ENCODE measurements at places on chromosomes 6 and 20.
A peak's percentile ranks its signal among the peaks of the same experiment; 100 is the strongest.

DNA sequence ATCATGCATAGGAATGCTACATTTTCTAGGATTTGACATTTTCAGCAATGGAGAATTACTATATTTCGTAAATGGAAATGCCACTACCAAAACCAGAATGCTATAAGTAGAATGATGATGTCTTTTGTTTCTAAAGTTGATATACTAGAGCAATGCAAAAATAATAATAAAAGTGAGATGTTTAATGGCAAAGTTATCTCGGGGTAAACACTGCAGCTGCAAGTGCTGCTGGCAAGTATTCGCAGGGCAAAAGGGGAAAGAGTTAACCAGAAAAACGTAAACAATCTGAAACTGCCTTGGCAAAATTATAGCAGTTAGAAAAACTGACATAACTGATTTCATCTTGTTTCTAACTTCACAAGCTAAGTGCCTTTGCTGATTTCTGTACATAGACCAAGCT is 45.5 kb upstream of the FILIP1 start:
- no peak for DNase-seq

GRCh38 chr6:115838763-115839401 is 221.8 kb downstream of the FRK start:
- no peak for DNase-seq

DNA sequence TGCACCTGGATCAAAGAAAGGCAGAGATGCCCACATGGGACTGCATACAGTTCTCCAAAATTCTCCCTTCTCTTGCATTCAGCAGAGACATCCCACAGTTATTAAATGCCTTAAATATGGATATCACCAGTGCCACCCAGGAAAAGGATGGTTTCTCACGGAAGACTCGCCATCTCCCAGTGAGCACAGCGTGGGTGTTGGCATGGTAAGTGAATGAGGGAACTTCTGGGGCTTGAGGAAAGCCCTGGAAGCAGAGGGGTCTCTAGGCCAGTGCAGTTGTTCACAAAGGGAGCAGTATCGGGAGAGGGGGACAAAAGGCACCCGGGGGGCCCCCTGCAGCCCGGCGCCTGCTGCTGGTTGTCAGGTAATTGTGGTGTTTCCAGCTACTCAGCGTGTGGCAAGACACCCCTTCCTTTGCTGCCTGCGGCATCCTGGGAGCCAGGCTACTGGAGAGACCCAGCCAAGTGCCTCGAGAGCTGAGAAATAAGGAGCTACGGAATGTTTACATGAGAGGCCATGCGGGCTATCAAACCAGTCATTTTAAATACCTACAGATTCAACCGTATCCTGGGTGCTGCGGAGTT is 125.4 kb downstream of the PXDC1 start:
- no peak for DNase-seq

DNA sequence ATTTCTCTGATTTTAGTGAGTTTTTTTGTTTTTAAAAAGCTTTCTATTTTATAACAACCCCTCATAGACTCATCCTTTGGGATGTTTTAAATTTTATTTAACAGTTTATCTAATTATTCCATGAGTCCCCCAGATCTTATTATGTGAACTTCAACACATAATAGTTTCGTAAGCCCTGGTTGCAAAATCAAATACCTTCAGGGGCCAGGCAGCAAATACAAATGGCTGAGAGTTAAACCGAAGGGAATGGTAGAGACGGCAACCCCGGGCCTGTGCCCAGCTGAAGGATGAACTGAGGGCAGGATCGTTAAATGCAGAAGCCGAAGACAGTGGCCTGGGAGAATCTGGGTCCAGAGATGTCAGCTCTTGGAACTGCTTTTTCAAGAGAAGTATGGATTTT is 88.4 kb downstream of the RTN4IP1 start:
- DNase-seq: no peak

GRCh38 chr6:128507337-128508310 is 12.8 kb downstream of the PTPRK start:
- no peak for DNase-seq

DNA sequence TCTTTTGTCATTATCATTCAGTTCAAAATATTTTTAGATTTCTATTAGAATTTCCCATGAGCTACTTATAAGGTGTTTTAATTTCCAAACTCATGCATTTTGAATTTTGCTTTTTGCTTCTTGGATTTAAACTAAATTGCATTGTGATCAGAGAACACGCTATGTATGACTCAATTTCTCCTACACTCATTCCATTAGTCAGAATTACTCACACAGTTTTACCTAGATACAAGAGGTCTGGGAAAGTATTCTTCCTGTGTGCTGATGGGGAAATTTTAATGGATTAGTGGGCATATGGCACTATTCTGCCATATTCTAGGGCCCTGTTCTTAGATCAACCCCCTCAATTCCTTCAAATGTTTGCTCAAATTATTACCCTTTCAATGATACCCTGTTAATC is 49.9 kb upstream of the BMP5 start:
- DNase-seq: no peak

GRCh38 chr6:108120311-108120710 is 45.5 kb upstream of the NR2E1 start:
- no peak for DNase-seq

GRCh38 chr6:44228836-44229235 is 5.4 kb downstream of the SLC29A1 start:
- DNase-seq: no peak

GRCh38 chr6:41914343-41914742 is 6.6 kb downstream of the MED20 start:
- DNase-seq: no peak

GRCh38 chr20:8663424-8663823 is 405.5 kb upstream of the PLCB4 start:
- DNase-seq: no peak

DNA sequence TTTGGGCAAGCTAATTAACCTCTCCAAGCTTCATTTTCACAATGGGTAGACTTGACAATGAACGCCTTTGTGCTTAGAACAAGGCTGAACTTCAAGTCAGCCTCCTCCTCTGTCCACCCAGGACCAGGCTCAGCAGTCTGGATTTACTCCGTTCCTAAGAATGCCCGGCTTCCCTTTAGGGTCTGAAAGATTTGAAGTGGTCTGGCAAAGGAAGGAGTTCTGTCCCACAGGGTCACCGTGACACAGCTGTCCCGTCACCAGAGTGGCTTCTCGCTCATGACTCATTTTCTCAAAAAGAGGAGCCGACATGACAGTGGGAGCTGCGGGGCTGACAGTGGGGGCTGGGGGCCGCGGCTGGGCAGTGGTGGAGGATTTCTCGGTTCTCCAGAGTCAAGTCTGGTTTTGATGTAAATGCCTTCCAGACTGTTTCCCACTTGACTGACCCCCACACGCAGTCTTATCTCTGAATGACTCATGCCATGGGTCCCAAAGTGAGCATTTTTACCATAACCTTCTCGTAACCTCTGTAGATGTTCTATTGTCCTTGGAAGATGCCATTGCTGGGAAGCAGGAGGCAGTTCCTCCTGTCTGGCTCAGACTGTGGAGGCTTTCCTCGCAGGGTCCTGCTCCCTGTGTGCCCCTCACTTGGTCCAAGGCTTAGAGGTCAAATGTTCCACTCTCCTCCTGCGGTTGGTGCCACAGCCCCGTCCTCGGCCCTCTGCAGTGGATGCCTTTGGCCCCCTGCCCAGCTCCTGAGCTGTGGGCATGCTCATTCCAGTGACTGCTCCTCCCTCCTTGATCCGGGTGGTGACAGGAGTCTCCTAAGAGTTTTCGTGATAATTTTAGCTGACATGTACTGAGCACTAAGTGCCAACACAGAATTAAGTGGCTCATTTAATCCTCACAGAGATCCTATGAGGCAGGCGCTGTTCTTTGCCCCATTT is 253.1 kb downstream of the FNDC1 start:
- no peak for DNase-seq

DNA sequence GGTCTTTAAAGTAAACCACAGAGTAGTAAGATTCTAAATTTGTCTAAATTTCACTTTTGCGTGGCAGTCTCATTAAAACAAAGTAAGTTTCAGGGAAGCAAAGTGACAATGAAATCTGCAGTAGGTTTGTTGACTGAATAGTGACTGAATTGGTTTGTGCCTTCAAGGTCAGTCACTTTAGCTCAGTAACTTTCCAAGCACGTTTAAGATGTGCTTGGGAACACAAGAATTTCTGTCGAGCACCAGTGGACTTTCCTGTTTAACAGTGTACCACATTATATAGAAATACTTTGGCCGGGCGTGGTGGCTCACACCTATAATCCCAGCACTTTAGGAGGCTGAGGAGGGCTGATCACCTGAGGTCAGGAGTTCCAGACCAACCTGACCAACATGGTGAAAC is 1.7 kb upstream of the CD24 start:
- DNase-seq: no peak

- no peak for DNase-seq
These were observed 296.4 kb downstream of the HACE1 start for GRCh38 chr6:104563306-104563705.

DNA sequence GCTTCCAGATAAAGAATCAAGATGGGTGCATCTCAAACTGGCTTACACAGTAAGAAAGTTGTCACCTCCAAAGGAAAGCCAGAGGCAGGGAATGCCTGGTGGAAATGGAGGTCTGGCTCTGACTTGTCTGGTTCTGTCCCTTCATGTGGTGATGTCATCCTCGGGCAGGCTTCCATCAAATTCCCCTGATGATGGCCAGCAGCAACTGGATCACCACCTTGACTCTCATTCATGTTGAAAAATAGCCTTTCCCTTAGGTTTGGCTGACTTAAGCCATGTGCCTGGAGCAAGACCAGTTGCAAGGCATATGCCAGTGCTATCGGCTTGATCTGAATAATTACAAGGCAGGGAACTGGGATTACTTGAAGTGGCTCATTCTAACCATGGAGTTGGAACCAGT is 28.8 kb downstream of the IMPG1 start:
- DNase-seq: no peak

DNA sequence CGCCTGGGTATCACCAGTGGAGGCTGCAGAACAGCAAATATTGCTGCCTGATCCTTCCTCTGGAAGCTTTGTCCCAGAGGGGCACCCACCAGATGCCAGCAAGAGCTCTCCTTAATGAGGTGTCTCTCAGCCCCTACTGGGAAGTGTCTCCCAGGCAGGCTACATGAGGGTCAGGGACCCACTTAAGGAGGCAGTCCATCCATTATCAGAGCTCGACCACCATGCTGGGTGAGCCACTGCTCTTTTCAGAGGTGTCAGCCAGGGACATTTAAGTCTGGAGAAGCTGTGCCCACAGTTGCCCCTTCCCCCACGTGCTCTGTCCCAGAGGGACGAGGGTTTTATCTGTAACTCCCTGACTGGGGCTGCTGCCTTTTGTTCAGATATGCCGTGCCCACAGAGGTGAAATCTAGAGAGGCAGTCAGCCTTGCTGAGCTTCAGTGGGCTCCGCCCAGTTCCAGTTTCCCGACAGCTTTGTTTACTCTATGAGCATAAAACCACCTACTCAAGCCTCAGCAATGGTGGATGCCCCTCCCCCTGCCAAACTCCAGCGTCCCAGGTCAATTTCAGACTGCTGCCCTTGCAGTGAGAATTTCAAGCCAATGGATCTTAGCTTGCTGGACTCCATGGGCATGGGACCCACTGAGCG is 25.9 kb upstream of the AIG1 start:
- no peak for DNase-seq

DNA sequence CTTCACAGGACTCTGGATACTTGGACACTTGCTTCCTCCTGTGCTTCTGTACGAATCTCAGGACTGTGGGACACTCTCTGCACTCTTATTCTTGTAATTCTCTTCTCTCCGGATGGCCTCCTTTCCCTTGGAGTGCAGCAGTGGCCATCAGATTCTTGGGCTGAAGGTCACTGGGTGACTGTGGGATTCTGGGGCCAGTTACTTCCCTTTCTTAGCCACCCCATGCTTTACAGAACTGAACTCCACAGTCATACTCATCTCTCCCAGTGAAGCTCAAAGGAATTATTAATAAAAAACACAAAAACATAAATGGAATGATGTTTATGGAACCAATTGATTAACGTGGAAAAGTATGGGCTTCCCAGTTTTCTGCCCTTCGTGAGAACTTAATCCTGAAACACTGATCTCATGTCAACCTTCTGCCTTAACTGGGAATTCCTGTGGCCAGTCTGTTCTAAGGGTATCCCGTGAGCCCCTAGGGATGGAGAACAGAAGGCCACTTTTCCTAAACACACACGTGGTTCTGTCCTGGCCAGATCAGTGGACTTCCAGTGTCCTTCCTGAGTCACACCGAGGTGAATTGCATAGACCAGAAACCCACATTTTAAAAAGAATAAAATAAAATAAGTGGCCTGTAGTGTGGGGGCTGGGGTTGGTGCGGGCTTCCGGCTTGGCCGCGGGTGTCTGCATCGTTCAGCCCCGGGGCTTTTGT is 23.6 kb upstream of the HLA-E start:
- DNase-seq: no peak

GRCh38 chr20:50193199-50193835 is 2.7 kb downstream of the CEBPB start:
- DNase-seq: no peak

- no peak for DNase-seq
These were observed 48.0 kb downstream of the OR2B2 start for GRCh38 chr6:27863962-27864905.

DNA sequence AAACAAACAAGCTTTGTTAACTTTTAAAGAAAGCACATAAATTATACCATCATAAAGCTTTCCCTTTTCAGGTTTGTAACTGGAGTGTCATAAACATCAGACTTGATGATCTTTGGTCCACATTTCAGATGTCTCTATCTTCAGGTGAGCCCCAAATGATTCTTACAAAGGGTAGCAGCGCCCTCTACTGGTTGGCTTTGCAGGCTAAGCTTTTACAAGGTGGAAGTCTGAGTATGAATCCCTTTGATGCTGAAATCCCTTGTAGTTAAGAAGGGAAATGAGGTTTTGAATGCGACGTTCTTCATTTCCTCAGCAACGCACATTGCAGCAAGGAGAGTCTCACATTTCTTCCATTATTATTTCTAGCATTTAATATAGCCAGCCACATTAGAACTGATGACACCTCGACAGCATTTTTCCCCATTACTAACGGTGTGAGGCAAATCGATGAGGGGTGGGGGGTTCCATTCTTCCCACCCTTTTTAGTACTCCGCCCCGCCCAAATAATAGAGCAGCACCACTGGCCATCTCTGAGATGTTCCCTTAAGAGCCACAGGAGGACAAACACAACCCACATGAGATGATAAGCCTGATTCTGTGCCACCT is 126.3 kb upstream of the NT5E start:
- peak; percentile 29 for DNase-seq

DNA sequence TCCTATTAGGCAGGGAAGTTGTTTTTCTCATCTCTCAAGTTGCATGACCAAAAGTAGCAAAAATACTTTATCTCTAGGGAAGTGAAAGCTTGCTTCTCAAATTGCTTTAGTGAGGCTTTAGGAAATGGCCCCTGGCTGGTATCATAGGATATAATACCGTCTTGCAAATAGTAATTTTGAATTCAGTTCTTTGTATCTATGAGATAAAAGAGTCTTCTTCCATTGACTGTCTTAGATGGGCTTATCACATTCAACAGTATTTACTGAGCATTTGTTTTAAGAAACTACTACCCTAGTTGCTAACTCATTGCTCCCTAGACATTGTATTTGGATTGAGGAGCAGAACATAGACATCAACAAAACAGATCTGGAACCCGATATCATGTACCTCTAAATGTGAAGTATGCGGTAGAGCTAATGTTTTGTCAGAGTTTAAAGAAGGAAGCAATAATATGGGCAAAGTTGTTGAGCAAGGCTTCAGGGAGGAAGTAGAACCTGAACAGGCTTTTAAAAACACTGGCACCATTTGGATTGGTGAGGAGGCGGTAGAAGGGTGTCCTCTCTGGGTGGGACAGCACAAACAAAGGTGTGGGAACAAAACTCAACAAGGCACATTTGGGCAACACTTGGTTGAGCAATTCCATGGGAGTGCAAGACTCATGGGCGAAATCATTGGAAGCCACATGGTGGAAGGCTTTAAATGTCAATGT is 101.5 kb downstream of the SGK1 start:
- peak; percentile 14 for DNase-seq

GRCh38 chr6:170003451-170004160 is 252.2 kb downstream of the ERMARD start:
- DNase-seq: no peak

All from SIG-M5 (cell line).